Kidney (tissue), 22 donors: ENCODE measurements at places on chromosomes 5 and 9. TPM values are rescaled to one million over a fixed set of nuclear protein-coding genes. Genes with fewer than 3 reads are reported as not detected.

The TAF11L5 gene
- total RNA-seq: not detected

DNA sequence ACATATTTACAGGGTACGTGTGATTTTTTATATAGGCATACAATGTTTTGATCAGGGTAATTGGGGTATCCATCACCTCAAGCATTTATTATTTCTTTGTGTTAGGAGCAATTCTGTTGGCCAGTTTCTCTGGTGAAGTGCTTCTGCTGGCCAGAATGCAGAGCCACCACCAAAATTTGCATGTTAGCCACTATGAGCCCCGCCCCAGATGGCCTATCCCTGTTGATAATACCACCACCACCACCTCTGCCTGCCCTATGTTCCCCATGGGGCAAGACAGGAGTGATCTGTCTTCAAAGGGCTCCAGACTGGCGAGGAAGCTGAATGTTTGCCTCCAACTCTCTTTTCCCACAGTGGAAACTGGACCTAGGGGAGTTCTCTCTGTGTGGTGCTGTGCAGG, 26.0 kb upstream of the JAK2 start:
- no peak for DNase-seq
- H3K4me1 ChIP-seq: no peaks in the 10 kb centered on the region
- no peak overlapping the region for H3K4me3 ChIP-seq
- H3K36me3 ChIP-seq: no peaks in the 10 kb centered on the region

DNA sequence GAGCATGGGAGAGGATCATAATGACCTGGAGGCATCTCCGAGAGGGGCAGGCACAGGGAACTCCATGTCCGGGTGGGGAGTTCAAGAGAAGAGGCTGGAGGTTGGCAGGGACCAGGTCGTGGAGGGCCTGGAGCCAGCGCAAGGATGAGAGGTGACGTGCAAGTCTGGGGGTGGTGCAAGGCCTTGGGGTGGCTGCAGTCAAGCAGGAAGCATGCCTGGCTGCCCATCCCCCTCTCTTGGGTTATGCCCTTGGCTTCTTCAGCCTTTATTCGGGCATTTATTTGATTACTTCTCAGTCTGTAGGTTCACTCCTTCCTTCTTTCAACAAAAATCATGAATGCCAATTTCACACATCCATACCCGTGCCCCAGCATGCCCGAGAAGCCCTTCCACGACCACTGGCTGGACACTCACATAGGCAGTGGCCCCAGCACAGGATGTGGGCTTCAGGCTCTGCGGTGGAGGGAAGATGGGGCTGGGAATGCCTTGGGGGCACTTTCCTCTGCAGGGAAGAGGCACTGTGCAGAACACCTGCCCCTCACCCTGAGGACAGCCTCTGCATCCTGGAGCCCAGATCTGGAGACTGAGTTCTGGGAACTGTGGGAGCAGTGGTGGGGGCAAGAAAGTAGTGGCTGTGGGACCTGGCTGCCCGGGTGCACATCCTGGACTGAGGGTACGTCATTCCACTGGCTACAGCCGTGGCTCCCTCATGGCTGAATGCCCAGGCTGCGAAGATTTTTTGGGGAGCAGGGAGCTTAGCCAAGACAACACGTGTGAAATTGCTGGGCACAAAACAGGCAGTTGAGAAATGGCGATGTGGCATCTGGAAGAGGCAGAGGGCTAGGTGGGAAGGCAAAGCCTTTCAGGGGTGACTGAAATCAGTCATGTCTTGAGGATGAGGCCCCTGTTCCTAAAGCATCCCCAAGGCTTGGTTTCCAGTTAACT, 38.6 kb downstream of the CRB2 start:
- no peaks in the 10 kb centered on the region for H3K27me3 ChIP-seq
- no peaks in the 10 kb centered on the region for H3K36me3 ChIP-seq
- H3K4me3 ChIP-seq: no peak overlapping the region

DNA sequence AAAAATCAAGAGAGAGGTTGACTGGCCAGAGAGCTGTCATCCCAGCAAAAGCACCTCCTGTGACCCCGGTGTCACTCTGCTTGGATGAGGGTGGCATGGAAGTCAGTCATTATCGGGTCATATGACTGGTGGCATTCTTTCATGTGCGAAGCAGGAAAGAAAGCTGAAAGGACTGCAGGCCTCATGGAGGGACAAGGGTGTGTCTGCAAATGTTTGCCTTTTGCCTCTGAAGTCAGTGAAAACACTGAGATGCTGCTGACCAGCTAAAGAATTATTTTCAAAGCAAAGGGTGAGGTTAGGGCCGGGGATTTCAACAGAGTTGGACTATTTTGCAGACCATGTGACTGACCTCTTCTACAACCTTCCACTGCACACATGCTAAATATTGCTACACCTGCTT, 298.3 kb downstream of the CSNK1G3 start:
- H3K27ac ChIP-seq: no peak overlapping the region
- peaks cover 15% of the 10 kb centered on the region for H3K4me1 ChIP-seq
- H3K4me3 ChIP-seq: no peak overlapping the region
- no peaks in the 10 kb centered on the region for H3K36me3 ChIP-seq
- DNase-seq: peak; percentile 42

DNA sequence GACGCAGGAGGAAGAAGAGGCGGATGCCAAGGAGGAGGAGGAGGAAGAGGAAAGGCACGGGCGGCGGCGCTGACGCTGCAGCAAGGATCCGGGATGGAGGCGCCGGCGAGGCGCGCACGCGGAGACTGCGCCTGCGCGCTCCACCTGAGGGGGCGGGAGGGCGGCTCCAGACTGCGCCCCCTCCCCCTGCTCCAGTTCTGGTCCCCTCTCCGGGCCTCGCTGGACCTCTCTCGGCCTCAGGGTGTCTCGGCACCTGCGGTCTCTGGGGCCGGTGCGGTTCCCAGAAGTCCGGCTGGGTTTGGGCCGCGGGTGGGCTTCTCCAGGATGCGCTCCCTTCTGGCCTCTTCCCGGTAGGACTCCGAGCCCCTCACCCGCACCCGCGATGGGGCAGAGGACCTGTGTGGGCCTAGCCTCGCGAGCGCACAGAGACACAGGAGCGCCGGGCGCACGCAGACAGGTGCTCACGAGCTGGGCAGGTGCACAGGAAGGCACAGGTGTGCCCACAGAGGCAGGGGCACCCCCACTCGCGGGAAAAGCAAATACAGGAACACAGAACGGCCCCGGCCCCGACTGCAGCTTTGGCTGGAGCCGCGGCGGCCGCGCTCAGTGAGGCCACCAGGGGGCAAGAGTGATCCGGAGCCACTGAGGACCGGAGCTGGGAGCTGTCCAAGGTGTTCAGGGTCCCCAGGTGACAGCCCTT, at the start of gene NPDC1:
Gene NPDC1 (minus strand): TSS at position 90 of the 700 bp plus-strand sequence. CDS start 188 bp downstream, outside the sequence.
- H3K27ac ChIP-seq: no peak within 1 kb of the TSS
- peak; percentile 90 for DNase-seq
- no peaks in the 10 kb centered on the region for H3K36me3 ChIP-seq

The SPATA31D4 gene
- not detected for total RNA-seq

- peak; percentile 13 for DNase-seq
- H3K27ac ChIP-seq: no peak overlapping the region
- H3K27me3 ChIP-seq: no peaks in the 10 kb centered on the region
- H3K36me3 ChIP-seq: no peaks in the 10 kb centered on the region
Observed at GRCh38 chr5:104412649-104413240, 850.2 kb upstream of the NUDT12 start.
